ENCODE measurements at places on chromosomes 3 and 15. TPM values are rescaled to one million over a fixed set of nuclear protein-coding genes. Genes with fewer than 3 reads are reported as not detected.

The BLM gene
- total RNA-seq = 4.2 TPM

The MKRN2OS gene
- total RNA-seq = not detected

The SLITRK3 gene
- not detected for total RNA-seq

The TLR9 gene
- under 0.01 TPM for total RNA-seq

The P2RY12 gene
- total RNA-seq = not detected

The PPIP5K1 gene
- 64.1 TPM for total RNA-seq

The RAD18 gene
- total RNA-seq = 11.1 TPM

The LRRC15 gene
- not detected for total RNA-seq

The SCAMP5 gene
- total RNA-seq = 10.8 TPM

The LRTM1 gene
- total RNA-seq = not detected

The UPK1B gene
- total RNA-seq = not detected

The GOLGA6D gene
- total RNA-seq = not detected

The CMTM7 gene
- 46.2 TPM for total RNA-seq

The FBXW12 gene
- not detected for total RNA-seq

The HGD gene
- not detected for total RNA-seq

The CYP11A1 gene
- total RNA-seq = 0.10 TPM

The SATB1 gene
- 8.7 TPM for total RNA-seq

The PDCD6IP gene
- total RNA-seq = 358 TPM

The RASGRF1 gene
- not detected for total RNA-seq

The PRKCD gene
- total RNA-seq = 2.8 TPM

The CEP70 gene
- total RNA-seq = 18.3 TPM
